NCI-H1092 treated with DMSO at 0.1 percent for 48 hours (cell line): ENCODE measurements at places on chromosomes 7 and 10.

- no peak for DNase-seq
These were observed 218.8 kb downstream of the ZWINT start for GRCh38 chr10:56142092-56142728.

- DNase-seq, result no peak
These were observed 333.2 kb downstream of the RPS24 start for GRCh38 chr10:78366663-78367411.

GRCh38 chr7:7830122-7830878, 111.9 kb upstream of the RPA3 start:
- peak; percentile 98 for DNase-seq

DNA sequence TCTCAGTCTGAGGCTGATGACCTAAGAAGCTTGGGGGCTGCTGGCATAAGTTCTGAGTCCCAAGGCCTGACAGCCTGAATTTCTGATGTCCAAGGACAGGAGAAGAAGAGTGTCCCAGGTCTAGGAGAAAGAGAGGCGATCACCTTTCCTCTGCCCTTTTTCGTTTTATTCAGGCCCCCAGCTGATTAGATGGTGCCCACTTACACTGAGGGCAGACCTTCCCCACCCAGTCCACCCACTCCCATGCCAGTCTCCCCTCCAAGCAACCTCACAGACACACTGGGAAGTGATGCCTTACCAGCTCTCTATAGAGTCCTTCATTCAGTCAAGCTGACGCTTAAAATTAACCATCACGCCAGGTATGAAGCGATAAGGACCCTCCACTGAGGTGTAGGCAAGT, 19.3 kb upstream of the LOXL4 start:
- DNase-seq, result no peak

- DNase-seq, result no peak
These were observed 75.2 kb downstream of the MICALL2 start for GRCh38 chr7:1384113-1384415.

DNA sequence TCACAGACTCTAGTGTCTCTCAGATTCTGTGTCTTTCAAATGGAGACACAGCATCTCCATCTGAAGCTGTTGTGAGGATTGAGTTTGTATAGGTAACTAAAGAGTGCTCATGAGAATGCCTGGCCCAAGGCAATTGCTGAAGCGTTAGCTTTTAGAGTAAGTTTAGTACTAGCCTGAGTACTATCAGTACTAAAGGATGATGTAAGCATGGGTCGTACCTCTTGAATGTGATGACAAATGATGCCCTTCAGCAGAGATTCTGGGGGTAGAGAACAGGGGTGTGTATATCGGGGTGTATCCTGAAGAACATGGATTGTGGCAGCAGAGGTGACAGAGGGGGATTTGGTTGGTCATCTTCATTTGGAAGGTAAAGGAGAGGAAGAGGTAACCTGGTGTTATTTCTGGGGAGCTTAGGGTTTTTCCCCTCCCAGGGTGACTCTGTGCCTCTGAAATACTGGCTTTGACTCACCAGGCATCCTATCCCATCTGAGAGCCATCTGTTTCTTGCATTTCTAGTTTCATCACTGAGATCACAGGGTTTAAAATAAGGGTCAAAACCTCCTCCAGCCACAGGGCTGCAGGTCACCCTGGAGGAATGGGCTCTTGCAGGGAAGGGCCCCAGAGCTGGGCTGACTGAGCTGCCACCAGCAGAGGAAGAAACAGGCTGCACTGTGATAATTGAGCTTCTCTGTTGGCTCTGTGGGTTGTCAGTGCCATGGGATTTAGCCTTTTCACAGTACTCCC, 756.0 kb downstream of the KCNMA1 start:
- no peak for DNase-seq

DNA sequence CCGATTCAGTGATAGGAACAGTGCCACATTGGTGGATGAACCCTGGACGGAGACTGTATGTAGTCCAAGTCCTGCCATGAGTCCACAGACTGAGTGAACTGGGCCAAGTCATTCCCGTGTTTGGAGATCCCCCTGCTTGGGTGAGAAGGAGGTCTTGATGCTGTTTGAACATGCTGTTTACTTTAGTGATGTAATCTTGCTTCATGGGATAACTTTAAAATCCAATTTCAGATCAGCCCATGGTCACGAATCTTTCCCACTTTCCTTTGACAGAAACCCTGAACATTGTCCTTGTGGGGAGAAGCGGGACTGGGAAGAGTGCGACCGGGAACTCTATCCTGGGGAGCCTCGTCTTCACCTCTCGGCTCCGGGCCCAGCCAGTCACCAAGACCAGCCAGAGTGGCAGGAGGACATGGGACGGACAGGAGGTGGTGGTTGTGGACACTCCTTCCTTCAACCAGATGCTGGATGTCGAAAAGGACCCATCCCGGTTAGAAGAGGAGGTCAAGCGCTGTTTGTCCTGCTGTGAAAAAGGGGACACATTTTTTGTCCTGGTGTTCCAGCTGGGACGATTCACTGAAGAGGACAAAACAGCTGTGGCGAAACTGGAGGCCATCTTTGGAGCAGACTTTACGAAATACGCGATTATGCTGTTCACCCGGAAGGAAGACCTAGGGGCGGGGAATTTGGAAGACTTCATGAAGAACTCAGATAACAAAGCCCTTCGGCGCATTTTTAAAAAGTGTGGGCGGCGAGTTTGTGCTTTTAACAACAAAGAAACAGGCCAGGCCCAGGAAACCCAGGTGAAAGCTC, 26.6 kb downstream of the GIMAP8 start:
- DNase-seq, result no peak

GRCh38 chr10:46236941-46237681, 49.7 kb upstream of the ANTXRL start:
- DNase-seq, result no peak

DNA sequence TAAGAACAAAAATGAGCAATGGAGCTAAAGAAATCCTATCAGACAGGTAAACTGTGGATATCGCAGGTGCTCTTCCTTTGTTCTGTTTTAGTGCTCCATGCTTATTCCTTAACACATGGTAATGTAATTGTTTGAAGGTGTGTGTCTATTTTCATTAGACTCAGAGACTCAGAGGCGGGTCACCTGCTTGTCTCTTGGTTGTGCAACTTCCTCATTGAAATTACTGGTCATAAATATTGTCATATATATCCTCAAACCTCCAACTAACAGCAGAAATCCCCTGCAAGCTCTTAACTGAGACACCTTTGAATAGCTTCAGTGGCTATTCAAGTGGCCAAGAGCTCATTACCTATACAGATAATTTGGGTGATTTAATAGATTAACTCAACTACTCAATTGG, 177.2 kb downstream of the PTN start:
- DNase-seq, result no peak

DNA sequence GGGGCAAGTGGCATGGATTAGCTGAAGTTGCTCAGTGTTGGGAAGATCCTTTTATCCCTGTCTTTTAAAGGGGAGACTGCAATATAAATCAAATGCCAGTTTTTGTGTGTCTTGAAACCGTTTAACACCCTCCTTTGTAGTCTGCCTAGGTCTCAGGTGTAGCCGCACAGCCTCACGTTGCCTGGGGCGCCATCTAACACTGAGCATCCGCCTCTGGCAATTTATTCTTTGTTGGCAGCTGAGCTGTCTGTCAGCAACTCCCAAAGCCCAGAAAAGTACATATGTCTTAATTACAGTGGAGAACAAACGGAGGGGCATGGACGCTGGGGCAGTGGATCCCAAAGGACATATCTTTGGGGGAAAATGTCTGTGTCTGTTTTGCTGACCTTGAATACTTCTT, 254.7 kb downstream of the STK31 start:
- no peak for DNase-seq

DNA sequence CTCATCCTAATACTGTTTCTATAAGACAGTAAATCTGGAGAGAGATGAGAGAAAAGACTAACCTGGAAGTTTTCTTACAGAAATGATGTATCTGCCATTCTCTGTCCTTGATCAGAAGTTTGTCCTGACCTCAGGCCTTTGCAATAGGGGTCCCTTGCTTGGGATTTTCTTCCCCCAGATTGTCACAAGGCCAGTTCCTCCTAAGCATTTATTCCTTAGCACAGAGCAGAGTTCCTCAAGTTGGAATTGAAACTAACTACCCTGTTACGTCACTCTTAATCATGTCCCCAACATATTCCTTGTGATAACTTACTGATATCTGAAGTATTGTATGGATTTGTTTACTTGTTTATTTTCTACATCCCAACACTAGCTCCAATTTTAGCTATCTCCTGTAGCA, 202.1 kb downstream of the COBL start:
- no peak for DNase-seq

- DNase-seq, result no peak
These were observed 258.4 kb upstream of the SP8 start for GRCh38 chr7:21044913-21045568.

DNA sequence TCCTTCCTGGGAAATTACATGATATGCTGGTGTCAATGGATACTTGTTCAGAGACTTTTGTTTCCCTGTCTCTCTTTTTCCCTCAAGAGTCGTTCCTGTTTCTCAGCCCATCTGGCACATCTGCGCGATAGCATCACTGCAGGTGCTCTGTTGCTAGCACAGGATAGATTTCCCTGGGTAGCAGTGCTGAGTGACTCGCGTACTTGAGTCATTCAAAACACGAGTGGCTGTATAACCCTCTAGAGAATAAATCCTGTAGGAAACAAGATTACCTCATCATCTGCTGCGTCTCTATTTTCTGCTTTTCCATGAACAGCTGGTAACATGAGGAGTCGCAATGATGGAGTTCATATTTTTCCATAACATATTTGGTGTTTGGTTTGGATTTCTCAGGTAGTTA, 452.0 kb upstream of the FZD8 start:
- no peak for DNase-seq

GRCh38 chr7:39465055-39465929, 100.9 kb upstream of the YAE1 start:
- peak; percentile 42 for DNase-seq

DNA sequence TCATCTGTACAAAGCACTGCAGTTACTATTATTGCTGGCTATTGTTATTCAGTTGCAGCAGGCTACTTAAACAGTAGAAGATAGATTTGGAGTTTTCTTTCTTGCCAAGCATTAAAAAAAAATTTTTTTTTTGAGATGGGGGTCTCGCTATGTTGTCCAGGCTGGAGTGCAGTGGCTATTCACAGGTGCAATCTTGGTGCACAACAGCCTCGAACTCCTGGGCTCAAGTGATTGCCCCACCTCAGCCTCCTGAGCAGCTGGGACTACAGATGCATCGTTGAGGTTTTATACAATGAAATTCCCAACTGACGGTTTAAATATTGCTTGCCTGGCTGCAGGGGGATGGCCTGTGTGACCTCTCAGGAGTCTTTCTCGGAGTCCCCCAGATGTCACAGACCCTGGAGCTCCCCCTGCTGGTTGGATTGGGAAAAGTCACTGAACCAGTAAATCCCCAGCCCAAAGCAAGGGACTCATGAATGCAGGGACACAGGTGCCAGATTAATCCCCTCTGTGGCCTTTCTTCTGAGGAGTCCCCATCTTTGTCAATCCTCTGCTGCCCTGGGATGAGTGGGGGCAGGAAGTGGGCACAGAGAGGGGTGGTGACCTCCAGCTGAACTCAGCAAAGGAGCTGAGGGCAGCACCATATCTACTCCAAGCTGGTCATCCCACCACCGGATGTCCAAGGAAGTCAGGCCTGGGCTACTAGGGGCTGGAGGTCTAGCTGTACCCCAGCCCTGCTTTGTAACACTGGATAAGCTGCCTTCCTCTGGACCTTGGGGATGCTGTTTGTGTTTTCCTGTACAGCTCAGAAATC, 149.6 kb downstream of the C10orf105 start:
- peak; percentile 30 for DNase-seq

DNA sequence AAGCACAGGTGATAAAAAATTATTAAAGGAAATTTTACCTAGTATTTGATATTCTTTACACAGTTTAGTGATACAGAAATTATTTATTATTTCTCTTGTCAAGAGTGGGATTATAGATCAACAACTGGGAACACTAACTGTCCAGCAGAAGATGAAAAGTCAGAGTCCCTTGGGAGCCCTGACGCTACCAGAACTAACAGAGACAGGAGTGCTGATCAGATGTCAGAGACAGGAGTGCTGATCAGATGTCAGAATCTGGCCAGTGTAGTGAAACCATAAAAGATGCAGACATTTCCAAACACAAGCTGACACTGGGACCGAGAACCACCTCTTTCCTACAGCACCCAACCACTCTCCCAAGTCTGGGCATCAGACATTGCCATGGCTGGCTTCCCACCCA, 828.2 kb downstream of the TNS3 start:
- DNase-seq, result no peak
